ENCODE measurements at places on chromosomes 4 and X.

DNA sequence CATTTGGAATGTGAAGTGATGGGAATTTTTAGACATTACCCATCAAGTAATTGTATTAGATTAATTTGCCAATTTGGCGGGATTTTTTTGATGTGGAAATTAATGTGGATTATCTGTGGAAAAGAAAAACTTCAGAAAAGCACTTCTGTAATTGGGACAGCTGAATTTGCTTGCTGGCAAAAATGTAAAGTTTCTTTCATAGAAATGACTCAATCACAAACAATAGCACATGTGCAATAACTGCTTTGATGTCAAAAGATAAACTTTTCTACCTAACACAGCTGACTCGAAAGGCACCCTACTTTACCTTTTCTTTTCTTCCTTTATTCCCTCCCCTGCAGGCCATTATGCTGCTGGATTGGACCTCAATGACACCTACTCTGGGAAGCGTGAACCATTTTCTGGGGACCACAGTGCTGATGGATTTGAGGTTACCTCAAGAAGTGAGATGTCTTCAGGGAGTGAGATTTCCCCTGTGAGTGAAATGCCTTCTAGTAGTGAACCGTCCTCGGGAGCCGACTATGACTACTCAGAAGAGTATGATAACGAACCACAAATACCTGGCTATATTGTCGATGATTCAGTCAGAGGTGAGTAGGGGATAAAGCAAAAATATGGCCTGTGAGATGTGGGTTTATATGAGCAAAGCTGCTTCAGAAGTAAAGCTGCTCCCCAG lies 1.4 kb downstream of the AREG start:
- no peak for DNase-seq

DNA sequence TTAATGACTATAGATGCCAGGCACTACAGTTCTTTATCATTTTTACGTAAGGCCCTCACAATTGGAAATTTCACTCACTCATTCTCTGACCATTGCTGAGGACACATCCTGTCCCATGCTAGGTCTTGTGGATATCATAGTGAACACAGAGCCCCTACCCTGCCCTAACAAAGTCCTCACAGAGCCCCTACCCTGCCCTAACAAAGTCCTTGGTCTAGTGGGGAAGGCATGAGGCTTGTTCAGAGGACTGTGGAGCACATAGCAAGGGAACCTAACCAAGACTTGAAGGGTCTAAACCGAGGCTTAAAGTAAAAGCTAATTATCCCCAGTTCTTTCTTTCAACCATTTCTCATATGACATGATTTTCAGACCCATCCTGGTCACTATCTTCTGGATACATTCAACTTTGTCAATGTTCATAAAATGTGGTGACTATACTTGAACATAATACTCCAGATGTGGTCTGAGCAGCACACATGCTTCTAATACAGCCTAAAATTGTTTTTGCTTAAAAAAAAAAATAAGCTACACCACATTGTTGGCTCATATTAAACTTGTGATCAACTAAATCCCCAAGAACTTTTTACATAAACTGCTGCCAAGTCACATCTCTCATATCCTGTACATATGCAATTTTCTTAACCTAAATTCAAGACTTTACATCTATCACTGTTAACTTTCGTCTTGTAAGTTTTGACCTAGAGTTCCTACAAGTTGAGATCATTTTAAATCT lies 77.0 kb downstream of the GPC3 start:
- no peak for DNase-seq

DNA sequence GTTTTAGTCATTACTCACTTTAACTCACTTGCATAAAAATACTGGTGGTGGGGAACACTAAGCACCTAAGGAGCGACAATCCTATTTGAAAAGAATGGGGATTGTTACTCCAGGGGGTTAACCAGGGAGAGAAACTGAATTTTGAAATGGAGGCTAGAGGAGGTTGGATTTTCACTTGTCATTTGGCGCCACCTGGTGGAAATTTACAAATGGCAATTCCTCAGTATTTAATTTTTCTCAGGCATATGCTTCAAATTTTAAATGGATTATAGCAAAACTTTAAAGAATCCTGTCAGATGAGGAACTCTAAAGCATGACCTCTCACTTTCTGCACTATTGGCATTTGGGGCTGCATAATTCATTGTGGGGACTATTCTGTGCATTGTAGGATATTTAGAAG lies 2.7 kb upstream of the GEMIN8 start:
- DNase-seq, result peak; percentile 56

GRCh38 chrX:70755850-70756249 lies 152.7 kb downstream of the TEX11 start:
- peak; percentile 25 for DNase-seq

DNA sequence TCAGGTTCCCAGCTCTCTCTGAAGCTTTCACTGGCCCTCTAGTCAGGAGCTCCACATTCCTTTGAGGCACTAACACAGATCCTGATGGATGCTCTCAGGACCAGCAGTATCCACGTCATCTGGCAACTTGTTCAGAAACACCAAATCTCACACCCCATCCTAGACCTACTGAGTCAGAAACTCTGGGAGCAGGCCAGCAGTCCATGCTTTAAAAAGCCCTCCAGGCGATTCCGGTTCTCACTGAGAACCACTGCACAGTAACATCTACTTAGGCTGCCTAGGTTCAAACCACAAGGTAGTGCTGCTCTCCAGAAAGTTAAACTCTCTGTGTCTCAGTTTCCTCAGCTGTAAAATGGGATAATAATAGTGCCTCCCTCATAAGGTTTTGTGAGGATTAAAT lies 55.3 kb downstream of the CCDC158 start:
- no peak for DNase-seq

DNA sequence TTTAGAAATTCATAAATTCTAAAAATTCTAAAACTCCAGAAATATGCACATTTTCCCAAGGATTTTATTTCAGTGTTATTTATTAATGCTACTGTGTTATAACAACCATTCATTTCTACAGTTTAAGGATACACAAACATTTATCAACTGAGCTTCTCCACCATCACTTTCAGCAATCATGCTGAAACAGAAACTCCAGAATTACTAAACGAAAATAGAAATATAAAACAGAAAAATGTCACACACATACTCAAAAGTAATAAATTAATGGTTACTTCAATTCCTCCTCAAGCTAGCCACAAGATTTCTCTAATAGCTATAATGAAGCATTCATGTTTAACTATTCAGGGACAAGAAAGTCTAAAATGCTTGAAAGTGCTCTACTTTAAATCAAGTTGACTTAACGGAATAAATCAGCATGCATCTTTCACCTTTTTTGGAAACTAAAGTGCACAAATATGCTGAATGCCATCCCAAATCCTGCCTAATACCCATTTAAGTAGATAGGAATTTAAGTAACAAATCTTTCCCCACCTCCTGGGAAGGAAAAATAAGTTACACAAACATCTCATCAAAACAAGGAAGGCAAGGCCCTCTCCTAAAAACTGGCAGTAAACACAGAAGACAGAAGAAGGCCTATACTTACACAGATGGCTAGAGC lies 563 bp downstream of the FAM13A start:
- no peak for DNase-seq

DNA sequence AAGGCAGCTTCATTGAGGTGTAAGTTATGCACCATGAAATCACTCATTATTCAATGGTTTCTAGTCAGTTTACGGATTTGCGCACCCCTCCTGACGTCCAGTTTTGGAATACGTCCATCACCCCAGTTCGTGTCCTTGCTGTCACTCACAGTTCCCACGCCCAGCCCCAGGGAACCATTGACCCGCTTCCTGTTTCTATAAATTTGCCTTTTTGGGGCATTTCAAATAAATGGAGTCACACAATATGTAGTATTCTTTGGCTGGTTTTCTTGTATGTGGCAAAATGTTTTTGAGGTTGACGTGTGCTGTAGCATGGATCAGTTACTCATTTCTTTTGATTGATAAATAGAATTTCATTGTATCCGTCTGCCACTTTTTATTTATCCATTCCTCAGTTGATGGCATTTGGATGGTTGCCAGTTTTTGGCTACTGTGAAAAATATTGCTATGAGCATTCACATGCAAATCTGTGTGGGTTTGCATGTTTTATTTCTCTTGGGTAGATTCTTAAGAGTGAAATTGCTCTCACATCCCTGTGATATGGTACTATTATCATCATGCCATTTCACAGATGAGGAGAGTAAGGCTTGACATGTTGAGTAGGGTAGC lies 18.4 kb upstream of the SORCS2 start:
- DNase-seq, result no peak

- DNase-seq, result no peak
Measured at GRCh38 chr4:123380728-123381716, 15.6 kb upstream of the SPRY1 start.

DNA sequence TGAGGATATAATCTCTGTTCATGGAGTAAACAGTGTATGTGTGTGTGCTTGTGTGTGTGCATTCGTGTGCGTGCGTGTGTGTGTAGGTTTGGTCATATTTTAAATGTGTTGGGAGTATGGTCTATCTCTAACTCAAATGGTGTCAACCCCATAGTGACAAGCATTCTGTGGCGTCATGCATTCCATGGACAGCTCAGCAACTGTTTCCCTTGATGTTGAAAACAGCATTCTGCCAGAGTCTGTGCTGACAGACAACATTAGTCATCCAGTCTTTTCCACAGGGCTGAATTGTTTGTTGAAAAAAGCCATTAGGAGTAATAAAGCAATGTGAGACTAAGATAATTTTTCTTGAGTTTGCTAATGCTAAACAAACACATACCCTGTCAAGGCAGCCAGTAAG lies 706.6 kb downstream of the PCDH19 start:
- DNase-seq, result no peak

GRCh38 chr4:94480362-94480951 lies 28.7 kb downstream of the PDLIM5 start:
- no peak for DNase-seq

- DNase-seq, result no peak
Measured at GRCh38 chrX:40506201-40506985, 74.4 kb upstream of the ATP6AP2 start.

- DNase-seq, result no peak
Measured at GRCh38 chr4:79181190-79181589, 144.7 kb downstream of the NAA11 start.

DNA sequence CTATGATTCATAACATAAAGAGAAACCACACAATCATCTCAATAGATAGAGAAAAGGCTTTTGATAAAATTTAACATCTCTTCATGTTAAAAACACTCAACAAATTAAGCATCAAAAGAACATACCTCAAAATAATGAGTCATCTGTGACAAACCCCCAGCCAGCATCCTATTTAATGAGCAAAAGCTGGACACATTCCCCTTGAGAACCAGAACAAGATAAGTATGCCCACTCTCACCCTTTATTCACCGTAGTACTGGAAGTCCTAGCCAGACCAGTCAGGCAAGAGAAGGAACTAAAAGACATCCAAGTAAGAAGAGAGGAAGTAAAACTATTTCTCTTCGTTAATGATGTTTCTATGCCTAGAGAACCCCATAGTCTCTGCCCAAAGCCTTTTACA lies 507.2 kb downstream of the PABPC4L start:
- no peak for DNase-seq

DNA sequence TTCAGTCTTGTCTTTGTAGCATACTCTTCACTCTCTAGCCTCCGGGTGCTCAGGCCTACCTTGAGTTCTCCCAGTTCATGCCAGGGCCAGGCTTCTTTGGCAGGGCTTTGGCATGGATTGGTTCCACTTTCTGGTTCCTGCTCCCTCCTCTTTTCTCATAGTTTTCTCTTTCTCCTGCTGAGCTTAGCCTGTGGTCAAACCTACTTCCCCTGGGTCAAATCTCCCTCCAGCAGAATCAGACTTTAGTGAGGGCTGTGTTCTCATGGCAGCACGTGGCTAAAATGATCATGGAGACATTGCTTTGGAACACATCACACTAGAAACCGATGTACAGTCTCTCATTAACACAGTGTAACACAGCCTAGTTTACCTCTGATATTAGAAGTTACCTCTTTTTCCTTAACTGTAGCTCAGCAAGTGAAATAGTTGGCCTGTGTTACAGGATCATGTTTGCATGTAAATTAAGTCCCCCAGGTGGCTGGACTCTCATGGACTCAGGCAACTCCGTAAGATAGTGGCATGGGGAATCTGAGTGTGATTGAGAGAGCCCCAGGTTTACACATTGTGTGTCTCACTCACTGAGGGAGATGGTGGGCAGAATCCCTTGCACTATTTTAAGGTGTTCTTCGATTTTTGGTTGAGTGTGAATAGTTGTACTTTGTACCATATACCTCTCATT lies 13.3 kb downstream of the RAB9A start:
- DNase-seq, result no peak

GRCh38 chrX:86023811-86024210 lies 23.5 kb downstream of the CHM start:
- DNase-seq, result no peak

DNA sequence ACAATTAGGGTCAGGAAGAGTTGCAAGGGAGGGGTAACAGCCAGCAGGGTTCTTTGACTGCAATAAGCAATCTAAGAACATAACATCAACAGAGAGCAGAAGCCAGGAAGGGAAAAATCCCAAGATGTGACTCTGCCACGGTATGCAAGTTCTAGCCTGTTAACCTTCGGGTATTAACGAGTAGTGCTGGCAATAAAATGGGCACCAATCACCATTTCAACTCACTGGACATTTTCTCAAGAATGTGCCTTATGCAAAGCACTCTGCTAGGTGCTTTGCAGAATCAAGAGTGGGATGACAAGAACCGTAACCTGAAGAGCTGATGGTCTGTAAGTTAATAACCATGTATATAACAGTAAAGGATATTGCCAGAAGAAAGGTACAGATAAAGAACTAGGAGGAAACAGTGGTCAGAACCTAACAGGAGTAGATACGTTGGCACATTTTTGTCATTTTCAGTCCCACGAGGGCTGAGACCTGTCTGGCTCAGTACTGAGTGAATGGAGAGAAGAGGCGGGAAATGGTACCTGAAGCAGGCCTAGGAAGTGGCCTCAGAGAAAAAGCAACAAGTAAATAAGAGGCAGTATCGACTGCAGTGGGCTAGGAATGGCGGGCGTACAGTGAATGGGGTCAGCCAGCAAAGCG lies 2.7 kb downstream of the ELOVL6 start:
- no peak for DNase-seq

- DNase-seq, result no peak
Measured at GRCh38 chr4:46894826-46895225, 14.2 kb downstream of the COX7B2 start.

- no peak for DNase-seq
Measured at GRCh38 chr4:102783006-102783405, 22.2 kb upstream of the MANBA start.

- no peak for DNase-seq
Measured at GRCh38 chrX:82362550-82362949, 1145.5 kb upstream of the POU3F4 start.

- DNase-seq, result no peak
Measured at GRCh38 chr4:188620608-188621007, 481.4 kb downstream of the TRIML1 start.

- DNase-seq, result no peak
Measured at GRCh38 chrX:27555514-27555913, 34.6 kb upstream of the DCAF8L2 start.

GRCh38 chr4:54085284-54085683 lies 14.7 kb upstream of the GSX2 start:
- DNase-seq, result no peak

DNA sequence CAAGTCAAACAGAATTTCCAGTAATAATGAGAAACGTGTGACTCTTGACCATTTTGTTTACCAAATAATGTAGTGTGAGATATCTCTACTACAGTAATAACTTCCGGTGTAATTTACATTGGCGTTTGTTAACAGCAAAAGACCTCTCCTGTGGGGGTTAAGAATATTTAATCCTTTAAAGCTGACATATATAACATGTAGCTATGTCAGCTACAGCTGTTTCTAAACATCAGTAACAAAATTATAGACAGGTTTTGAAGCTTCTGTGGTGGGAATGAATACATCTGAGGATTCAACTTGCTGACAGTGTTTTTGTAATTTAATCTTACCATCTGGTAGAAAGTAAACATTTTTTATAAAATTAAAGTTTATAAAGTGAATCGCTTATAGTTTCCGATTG lies 73.6 kb upstream of the TENM3 start:
- DNase-seq, result no peak
